Activated CD4-positive, CD25-positive, alpha-beta regulatory T cell treated with anti-CD3 and anti-CD28 coated beads, Interleukin-2, amount 50 U/mL, for 72 hours (primary cell): ENCODE measurements at places on chromosomes 12 and 14.

DNA sequence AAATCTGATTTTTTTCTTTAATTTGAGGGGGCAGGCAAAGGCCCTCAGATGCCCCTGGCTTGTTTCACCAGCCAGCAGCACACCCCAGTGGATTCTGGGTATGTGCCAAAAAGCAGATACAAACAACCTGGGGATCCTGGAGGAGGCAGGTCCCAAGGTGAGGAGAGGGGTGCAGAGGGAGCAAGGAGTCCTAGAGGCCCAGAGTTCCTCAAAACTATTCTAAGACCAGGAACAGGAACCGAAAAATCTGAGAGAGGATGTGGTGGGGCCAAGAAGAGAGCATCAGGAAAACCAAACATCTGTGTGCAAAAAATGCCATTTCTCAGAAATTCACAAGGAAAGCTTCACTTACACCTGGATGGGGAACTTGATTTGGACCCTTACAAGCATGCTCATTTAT, 8.2 kb downstream of the KCNA5 start:
- no peak for DNase-seq

- DNase-seq, result no peak
Observed at GRCh38 chr12:45200491-45201043, 15.3 kb upstream of the ANO6 start.

GRCh38 chr12:63308671-63309070, 157.7 kb upstream of the AVPR1A start:
- DNase-seq, result no peak

- DNase-seq, result no peak
Observed at GRCh38 chr14:69711065-69711464, 55.9 kb upstream of the SRSF5 start.

GRCh38 chr12:39112064-39112463, 206.7 kb upstream of the CPNE8 start:
- no peak for DNase-seq

DNA sequence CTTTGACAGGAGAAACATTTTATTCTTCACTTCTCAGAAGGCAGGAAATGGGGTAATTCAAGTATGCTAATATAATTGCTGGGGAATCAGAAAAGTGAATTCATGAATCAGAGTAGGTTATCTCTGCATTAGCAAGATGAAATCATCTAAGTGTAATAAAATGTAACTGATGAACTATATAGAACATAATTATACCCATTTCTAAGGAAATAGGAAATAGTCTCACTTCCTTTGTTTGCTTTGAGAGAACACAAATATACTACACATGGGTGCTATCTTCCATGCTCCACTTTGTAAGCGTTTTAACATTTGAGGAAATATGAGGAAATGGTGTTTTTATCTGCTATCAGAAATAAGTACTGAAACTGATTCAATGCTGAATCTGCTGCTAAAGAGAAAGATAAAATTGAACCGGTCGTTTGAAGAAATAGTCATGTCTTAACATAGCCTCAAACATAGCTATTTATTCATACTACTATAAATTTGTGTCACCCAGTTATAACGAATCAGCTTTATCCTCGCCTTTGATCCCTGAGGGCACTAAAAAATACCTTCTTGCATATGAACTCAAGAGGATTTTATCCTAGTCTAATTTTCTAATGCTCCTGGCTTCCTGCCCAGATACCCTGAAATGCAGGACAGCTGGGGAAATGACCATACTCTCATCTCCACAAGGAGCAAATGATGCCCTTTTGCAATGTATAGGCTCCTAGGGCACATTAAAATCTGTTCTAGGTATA, 696.0 kb downstream of the C12orf50 start:
- DNase-seq, result no peak

GRCh38 chr12:122533856-122534255, 6.8 kb downstream of the KNTC1 start:
- DNase-seq, result no peak

- no peak for DNase-seq
Observed at GRCh38 chr14:56081139-56081538, 37.1 kb upstream of the PELI2 start.

GRCh38 chr14:51453869-51454268, 197.8 kb upstream of the FRMD6 start:
- no peak for DNase-seq

DNA sequence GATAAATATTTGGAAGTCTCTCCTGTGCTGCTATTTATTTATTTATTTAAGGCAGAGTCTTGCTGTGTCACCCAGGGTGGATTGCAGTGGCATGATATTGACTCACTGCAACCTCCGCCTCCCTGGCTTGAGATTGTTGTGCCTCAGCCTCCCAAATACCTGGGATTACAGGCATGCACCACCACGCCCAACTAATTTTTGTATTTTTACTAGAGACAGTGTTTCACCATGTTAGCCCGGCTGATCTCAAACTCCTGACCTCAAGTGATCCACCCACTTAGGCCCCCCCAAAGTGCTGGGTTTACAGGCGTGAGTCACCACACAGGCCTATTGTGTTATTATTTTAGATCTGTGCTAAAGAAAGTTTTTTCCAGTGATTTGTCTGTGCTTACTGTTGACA, 225.2 kb downstream of the CCER1 start:
- no peak for DNase-seq

DNA sequence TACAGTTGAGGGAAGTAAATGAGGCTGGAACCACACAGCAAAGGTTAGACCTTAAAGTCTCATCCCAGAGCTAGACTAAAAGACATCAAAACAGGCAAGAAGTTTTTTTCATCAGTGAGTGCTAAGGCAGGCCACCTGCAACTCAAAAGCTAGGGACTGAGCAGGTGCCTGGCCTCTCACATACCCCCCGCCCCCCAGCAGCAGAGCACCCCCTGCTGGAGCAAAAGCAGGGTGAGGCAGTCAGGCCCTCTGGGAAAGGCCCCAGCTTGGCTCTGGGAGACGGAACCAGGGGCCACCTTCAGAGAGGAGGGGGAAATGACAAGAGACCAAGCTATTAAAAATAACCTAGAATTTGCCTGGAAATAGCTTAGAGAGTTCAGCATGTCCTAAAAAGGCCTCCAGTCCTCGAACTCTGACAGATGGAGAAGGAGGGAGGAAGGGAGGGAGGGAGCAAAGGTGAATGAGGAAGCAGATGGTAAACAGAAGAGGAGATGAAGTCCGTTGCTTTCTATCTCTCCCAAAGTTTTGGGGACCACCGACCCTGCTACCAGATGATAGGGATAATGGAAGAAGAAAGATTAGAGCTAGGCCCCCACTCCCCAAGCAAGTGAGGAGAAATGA, 1.8 kb downstream of the ITGA7 start:
- no peak for DNase-seq

DNA sequence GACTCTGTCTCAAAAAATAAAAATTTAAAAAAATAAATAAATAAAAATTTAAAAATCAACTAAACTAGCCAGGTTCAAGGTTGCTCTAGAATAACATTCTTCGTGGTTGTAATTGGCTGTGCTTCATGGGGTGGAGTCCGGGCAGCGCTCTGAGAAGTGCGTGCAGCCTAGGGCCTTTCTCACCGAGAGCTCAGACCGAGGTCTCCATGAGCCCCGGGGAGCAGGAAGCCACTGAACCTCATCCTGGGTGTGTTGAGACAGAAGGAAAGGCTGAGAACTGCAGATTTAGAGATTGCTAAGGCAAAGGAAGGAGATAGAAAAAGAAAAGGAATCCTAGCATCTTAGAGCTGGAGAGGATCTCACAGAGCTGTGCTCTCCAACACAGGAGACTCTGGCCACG, 14.7 kb downstream of the P2RX4 start:
- DNase-seq, result no peak

DNA sequence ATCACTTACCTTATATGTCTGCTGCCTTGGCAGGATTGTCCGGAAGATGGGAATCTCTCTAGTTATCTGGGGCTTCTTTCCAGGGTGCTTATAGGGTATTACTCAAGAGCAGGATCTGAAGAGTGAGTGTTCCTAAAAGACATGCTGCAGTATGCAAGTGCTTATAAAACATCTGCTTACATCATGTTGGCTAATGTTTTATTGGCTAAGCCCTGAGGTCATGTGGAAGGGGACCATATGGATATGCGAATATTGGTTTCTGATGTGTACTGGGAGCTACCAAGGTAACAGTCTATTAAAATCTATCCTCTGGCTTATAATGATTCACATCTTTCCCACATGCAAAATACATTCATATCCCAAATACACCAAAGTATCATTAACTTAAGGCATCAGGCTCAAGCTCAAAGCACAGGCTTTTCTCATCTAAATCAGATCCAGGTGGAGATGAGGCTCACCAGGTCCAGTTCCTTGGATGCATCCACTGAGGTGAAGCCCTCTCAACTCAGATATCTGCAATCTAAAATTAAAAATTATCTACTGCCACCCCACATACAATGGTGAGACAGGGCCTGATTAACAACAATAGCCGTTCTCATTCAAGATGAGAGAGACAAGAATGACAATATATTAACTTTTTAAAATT, 29.8 kb downstream of the LRRIQ1 start:
- DNase-seq, result no peak

DNA sequence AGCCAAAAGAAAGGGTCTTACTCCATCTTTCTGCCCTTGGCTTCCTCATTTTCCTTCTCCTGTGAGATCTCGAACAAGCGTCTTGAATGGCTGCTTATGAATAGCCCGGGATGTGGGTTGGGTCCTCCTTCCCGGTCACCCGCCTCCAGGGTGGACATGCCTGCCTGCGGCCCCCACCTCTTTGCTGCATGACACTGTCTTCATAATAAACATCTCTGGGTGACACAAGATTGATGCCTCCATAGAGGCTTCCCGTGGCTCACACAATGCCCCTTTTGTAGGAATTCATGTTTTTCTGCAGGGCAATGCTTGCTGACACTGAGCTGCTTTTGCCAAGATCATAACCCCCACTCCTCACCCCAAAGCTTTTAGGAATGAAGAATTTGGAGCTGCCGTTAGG, 125.9 kb downstream of the ZNF664 start:
- DNase-seq, result no peak

DNA sequence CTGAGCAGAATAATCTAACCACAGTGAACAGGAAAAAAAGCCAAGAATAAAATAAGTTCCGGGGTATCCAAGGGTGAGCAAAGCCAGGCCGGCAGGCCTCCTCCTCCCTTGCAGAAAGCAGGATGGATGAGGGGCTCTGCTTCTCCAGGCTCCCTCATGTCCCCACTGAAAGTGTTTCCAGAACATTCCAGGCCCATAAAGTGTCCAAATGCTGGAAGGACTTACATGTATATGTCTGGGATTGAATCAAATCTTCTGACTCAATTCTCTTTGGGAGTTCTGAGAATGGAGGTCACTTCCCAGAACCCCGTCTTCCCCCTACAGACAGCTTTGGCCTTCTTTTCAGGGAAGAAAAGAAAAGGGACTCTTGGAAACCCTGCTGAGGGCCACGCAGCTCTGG, 25.0 kb upstream of the BDKRB1 start:
- DNase-seq, result no peak

DNA sequence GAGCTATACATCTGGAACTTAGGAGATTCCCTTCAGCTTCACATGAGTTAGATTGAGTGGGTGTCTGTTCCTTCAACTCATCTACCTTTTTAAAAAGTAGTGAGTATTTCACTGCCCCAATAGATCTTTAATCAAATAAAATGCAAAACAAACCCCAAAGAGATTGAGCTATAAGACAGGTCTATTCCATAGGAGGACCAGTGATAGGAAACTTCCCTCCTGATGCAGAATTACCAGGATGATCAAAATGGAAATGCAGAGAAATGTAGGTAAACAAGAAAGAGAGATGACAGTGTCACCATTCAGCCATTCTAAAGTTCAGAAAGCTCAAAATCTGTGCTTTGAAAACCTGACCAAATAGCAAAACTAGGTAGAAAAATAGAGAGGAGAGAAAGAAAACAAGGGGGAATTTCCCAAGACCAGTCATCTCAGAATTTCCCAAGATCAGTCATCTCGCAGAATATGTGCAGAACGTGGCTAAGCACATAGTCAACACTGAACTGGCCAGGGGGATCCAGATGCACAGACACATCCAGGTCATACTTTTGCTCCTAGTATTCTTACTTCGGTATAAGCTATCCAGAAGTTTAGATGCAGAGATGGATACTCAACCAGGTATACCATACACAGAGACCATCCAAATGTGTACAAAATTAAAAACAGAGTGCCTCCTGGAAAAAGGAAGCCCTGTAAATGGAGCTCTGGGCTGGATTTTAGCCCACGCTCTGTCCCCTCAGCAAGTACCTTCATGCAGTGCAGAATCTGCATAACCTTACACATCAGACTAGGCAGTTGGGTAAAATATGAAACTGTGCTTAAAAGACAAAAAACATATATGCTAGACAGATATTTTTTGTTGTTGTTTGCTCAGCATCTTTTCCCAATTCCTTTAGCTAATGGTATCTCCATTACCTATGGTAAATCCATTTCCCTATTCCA, 27.4 kb downstream of the SLC41A2 start:
- no peak for DNase-seq

GRCh38 chr14:102246071-102246470, 58.9 kb downstream of the MOK start:
- DNase-seq, result no peak

GRCh38 chr12:107436376-107436775, 249.2 kb upstream of the PWP1 start:
- no peak for DNase-seq

- no peak for DNase-seq
Observed at GRCh38 chr12:93729934-93730333, 52.8 kb downstream of the CRADD start.

GRCh38 chr14:32109676-32110547, 32.8 kb downstream of the ARHGAP5 start:
- no peak for DNase-seq

- DNase-seq, result no peak
Observed at GRCh38 chr14:100906420-100906819, 2.9 kb upstream of the RTL1 start.

- no peak for DNase-seq
Observed at GRCh38 chr12:63961048-63961447, 116.5 kb downstream of the SRGAP1 start.

DNA sequence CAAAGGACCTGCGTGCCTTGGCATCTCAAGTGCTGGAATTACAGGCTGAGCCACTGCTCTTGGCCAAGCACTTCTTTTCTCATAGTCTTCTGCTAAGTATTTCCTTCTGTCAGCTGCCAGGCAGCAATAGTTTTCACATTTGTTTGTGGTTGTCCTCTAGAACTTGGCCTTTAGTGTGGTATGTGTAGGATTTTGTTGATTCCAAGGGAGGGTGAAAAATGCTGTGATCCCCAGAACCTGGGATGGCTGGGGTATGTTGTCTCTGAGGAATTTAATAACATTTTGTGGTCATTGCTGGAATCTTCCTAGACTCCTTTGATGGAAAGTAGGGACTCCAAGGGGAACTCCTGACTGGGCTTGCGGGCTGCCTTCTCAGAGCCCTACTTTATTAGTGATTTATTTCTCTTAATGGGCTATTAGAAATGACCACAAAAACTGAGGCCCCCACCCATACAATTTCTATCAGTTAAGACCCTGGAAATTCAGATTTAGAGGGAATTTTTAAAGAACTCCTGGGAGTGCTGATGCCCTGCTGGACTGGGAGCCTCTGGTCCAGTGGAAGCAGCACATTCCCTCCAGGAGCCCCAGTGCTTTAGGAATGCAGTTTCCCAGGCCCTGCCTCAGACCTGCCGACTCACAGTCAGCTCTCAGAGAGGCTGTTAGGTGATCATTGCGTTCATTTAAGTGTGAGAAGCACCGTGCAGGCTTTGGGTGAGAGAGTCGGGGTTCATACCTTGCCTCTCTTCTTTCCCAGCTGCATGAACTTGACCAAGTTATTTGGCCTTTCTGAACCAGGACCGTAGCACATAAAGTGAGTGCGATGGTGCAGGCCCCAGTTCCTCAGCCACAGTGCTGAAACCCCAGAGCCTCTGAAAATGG, 22.7 kb downstream of the TRAF3 start:
- peak; percentile 14 for DNase-seq

GRCh38 chr14:103216857-103217256, 93.6 kb downstream of the TNFAIP2 start:
- DNase-seq, result no peak
